ENCODE measurements at places on chromosomes 12 and 14.

DNA sequence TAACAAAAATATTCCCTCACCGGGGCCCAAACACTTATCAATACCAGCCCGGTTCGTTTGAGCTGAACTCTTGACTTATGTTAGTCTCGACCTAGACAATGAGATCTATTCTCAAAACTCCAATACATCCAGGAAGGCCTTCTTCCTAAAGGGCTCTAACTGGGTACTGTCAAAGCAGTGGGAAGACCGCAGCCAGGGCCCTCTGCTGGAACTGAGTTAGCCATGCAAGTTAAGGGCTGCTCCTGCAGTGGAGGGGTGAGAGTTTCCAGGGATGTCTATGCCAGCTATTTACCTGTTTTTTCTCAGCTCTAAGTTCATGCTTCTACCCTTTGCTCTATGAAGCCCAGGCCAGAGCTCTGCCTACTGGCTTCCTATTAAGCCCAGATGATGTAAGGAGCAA is 348.8 kb downstream of the GXYLT1 start:
- DNase-seq = no peak

DNA sequence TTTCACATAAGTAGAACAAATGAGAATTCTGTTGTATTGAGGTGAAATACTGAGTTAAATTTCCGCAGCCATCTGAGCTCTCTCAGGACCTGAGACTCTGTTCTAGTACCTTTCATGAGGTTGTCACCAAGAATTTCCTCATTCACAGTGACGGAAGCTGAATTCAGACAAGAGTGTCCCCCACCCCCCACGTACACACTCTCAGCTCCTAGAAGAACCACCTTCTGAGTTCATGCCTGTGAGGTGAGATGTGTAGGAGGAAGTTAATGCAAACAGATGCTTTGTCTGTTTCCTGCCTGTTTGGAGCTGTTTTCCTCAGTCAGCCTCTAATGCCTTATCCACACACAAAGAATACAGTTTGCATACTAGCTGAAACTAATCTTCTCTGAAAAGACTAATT is 18.2 kb downstream of the BICDL1 start:
- DNase-seq = no peak

GRCh38 chr14:59245809-59246295 is 57.4 kb downstream of the DAAM1 start:
- no peak for DNase-seq

GRCh38 chr12:65655074-65655493 is 169.2 kb upstream of the HMGA2 start:
- DNase-seq = no peak

DNA sequence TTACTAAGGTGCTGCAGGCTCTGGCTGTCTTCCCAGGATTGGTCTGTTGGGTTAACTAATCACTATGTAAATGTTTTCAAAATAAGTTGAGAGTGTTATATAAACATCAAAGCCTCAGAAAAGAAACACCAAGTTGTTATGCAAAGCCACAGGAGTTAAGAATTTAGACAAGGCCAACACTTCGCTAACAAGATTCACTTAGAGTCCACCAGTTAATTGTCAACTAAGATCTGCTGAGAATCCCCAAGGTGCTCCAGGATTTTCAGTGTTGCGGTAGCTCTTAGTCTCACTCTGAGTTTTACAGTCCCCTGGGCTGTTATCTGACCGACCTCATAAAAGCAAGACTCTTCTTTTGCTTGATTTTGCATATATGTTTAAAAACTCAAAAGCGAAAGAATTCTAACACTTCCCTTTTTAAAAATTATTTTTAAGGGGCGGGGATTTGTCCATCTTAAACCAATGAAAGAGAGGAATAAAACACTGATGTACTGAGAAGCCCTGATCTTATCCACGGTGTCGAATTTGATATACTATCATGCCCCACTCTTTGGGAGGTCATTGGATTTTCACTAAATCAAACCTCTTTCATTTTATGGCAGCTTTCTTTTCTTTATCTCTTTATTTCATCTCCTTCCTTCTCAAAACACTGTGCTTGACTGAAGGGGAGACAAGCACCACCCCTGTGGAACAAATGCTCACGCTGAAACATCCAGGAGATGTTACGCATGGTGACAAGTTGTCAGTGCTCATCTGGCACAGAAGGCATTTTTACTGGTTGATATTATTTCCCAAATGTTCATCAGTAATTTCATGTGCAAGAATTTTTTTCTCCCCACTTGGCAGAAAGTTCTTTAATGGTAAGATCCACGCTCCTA is 7.0 kb downstream of the NIN start:
- no peak for DNase-seq

DNA sequence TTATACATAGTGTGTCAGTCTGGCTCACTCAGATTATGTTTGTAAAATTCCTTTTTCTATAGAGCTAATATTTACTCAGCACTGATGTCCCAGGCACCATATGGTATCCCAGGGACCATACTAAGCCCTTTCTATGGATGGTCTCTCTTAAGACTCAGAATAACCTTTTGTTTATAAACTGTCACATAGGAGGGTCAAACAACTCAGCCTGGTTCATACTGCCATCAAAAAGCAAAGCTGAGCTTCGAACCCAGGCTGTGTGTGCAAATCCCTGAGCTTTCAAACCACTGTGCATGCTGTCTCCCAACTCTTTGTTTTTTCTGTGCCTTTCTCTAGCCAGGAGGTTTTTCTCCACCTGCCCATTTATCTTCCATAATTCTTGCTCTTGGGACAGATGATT is 135.6 kb upstream of the ARHGAP5 start:
- DNase-seq = no peak

GRCh38 chr12:75184516-75184915 is 25.1 kb downstream of the KCNC2 start:
- no peak for DNase-seq

- DNase-seq = no peak
These were observed 11.5 kb downstream of the COL2A1 start for GRCh38 chr12:47992776-47993175.

- no peak for DNase-seq
These were observed 44.0 kb downstream of the TRAF3 start for GRCh38 chr14:102821252-102821651.

- DNase-seq = no peak
These were observed 146.1 kb upstream of the NCOR2 start for GRCh38 chr12:124713436-124714082.

DNA sequence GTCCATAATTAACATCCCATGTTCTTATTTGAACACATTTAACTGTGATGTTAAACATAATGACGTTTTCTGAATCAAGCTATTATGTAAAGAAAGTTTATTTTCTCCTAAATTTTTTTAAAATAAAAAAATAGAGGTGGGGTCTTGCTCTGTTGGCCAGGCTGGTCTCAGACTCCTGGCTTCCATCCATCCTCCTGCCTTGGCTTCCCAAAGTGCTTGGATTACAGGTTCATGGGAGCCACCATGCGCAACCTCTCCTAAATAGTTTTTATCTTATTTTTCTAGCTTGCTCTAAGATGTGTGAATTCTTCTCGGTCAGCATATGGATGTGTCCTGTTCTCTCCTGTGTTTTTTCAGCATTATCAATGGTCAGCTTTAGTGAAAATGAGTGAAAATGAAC is 3.2 kb downstream of the RAD9B start:
- no peak for DNase-seq

GRCh38 chr14:106414464-106414863 is 888.1 kb downstream of the TMEM121 start:
- no peak for DNase-seq

- DNase-seq = no peak
These were observed 62.4 kb upstream of the TBPL2 start for GRCh38 chr14:55502746-55503284.

DNA sequence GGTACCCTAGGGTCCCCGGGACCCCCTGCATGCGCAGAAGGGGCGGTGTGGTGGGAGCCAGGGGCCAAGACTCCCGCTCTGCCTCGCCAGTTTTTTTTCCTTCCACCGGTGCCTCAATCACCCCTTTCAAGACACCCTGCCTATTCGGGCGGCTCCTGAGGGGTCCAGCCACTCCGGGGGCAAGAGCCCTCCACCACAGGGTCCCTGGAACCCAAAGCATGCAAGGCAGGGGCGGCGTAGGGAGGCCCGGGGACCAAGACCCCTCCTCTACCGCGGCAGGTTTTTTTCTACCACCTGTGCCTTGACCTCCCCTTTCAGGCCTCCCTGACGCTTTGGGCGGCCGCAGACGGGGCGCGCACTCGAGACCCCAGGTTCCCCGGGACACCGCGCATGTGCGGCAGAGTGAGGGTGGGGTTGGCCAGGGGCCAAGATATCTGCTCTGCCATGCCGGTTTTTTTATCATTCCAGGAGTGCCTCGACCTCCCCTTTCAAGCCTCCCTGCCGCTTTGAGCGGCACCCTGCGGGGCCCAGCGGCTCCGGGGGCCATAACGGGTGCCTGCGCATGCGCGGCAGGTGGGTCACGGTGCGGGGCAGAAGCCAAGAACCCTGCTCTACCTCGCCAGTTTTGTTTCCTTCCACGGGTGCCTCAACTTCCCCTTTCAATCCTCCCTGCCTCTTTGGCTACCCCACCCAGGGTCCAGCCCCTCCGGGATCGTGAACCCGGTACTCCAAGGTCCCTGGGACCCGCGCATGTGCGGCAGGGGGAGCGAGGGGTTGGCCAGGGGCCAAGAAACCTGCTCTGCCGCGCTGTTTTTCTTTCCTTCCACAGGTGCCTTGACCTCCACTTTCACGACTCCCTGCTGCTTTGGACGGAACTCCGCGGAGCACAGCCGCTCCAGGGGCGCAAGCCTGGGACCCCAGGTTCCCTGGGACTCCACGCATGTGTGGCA is 328.1 kb downstream of the ALG10 start:
- DNase-seq = no peak

GRCh38 chr12:116434155-116435011 is 124.8 kb upstream of the MAP1LC3B2 start:
- no peak for DNase-seq

DNA sequence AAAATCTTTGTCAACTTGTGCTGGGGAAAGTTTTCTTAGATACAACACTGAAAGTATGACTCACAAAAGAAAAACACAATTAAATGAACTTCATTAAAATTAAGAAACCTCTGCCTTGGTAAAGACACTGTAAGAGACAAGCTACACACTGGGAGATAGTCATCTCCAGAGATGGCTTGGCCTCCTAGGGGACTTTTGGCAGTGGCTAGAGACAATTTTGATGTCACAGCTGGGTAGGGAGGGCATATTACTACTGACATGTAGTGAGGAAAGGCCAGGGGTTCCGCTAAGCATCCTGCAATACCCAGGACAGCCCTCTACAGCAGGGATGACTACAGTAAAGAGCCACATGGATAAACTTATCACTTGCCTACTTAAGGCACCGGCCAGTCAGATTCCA is 8.7 kb upstream of the RNASE4 start:
- no peak for DNase-seq

DNA sequence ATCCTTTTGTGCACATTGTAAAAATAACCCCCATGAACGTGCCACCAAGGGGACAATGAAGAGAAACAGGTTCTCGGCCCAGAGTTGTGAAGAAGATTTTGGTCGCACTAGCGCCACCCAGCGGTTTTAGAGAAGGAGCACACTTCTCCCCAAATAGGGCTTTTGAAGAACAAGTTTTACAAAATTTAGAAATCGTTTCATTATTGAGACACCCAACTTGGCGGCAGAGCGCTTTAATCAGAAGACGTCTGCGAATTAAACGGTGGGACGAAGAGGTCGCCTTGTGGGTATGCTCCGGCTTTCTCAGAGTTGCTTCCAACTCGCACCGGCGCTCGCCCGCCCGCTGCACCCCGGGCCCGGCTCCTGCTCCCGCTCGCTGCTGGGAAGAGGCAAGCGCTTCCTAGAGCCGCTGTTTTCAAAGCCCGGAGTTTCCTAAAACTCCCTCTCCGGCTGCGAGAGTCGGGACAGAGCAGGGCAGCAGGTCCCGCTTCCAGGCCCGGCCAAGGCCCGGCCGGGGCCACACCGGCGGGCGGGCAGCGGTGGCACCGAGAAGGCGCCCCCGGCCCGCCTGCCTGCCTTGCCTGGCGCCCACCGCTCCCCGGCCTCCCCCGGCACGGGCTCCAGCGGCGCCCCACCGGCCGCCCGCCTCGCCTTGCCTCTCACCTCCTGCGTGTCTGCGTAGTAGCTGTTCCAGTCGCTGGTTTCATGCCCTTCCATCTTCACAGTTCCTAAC is 645 bp downstream of the FOXA1 start:
- DNase-seq = peak; percentile 96

GRCh38 chr12:111842556-111843396 is 748 bp downstream of the MAPKAPK5 start:
- DNase-seq = no peak

GRCh38 chr14:101737414-101738339 is 23.8 kb upstream of the PPP2R5C start:
- DNase-seq = no peak

- no peak for DNase-seq
These were observed 42.9 kb upstream of the EEA1 start for GRCh38 chr12:92971859-92972524.

GRCh38 chr12:102010265-102010994 is 51.4 kb downstream of the WASHC3 start:
- no peak for DNase-seq

- DNase-seq = no peak
These were observed 12.4 kb downstream of the CPNE8 start for GRCh38 chr12:38892976-38893375.

GRCh38 chr14:50062438-50063085 is 53.8 kb downstream of the VCPKMT start:
- DNase-seq = no peak

- no peak for DNase-seq
These were observed 479.8 kb downstream of the FUT8 start for GRCh38 chr14:65892315-65892714.

DNA sequence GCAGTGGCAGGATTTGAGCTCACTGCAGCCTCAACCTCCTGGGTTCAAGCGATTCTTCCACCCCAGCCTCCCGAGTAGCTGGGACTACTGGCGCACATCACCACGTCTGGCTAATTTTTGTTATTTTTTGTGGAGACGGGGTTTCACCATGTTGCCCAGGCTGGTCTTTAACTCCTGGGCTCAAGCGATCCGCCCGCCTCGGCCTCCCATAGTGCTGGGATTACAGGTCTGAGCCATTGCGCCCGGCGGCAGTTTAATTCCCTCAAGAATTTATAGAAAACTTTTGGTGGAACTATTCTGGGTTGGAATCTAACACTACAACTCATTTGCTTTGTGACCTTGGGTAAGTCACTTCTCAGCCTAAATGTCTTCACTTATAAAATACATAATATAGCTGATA is 1.8 kb upstream of the SP1 start:
- no peak for DNase-seq

- DNase-seq = no peak
These were observed 331.5 kb downstream of the LRIG3 start for GRCh38 chr12:58588770-58589169.

DNA sequence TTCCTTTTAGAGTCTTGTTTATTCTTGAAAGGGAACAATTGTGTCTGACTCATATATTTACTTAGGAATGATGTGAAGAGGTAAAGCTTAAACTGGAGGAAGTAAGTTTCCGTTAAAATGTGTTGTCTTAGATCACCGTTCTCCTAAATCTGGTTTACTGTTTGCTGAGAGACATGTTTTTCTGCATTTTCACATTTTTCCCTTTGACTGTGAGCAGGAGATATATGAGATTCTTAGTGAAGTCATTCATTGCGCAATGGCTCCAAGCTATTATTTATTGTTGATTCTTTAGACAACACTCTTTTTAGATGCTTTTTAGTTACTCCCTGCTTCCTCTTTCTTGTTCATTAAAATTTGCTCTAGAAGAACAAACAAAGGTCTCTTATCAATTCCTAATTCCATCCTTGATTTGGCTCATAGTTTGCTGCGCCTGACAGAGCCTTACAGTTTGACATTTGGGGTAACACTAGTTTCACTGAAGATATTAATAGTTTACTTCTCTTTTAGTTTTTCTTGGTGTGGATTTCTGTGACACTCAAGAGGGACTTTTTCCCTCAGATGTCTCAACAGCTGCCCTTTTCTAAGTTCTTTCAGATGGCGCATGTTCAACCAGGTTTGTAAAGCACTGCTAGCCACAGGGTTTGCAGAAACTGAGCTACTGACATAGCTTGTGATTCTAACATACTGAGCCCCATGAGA is 11.4 kb downstream of the CLECL1 start:
- no peak for DNase-seq

All from NCI-H1092 (cell line).